Uterus (tissue), 4 donors: ENCODE measurements at places on chromosomes 3 and 15. TPM values are rescaled to one million over a fixed set of nuclear protein-coding genes. Genes with fewer than 3 reads are reported as not detected.

DNA sequence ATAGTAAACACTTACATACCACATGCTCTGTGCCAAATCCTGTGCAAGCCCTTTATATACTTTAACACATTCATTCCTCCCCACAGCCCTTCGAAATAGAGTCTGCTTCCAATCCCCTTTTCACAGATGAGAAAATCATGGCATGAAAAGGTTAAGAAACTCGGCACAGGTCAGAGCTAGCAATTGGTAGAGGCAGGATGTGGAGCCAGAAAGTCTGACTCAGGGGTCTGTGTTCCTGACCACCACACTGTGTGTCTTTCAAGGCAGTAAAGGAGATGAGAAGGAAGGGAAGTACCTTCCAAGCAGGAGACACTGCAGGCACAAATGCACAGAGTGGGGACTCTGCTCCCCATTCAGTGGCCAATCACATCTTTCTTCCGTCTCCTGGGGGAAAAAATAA is 61.1 kb downstream of the SCN11A start:
- no peak for DNase-seq
- H3K27ac ChIP-seq = no peak overlapping the region

DNA sequence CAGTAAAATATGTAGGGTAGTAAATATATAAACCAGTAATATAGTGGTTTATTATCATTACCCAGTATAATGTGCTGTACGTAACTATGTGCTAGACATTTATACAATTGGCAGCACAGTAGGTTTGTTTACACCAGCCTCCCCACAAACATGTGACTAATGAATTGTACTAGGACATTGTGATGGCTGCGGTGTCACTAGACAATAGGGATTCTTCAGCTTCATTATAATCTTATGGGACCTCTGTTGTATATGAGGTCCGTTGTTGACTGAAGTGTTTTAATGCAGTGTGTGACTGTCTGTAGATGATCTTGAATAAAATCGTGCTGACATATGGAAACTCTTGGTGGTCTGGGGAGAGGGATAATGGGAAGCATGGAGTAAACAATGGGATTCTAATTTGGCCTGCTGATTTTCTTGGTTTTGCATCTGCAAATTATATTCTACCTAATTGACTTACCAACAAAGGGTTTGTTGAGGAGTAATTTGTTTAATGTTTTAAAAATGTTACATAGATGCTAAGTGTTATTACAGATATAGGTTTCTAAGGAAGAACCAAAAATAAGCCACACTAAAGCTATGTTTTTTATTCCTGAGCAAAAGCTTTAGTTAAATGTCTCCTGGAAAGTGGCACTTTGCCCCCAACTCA is 496.5 kb upstream of the TBL1XR1 start:
- H3K36me3 ChIP-seq = no peaks in the 10 kb centered on the region
- no peak for DNase-seq
- H3K27me3 ChIP-seq = no peaks in the 10 kb centered on the region
- H3K27ac ChIP-seq = no peak overlapping the region
- no peaks in the 10 kb centered on the region for H3K4me1 ChIP-seq

Gene ITIH4
- total RNA-seq = 5.3 TPM

Gene EFCC1
- total RNA-seq = 9.2 TPM
